SK-MEL-5 (cell line): ENCODE measurements at places on chromosomes 2 and 18. TPM values are rescaled to one million over a fixed set of nuclear protein-coding genes. Genes with fewer than 3 reads are reported as not detected.
A peak's percentile ranks its signal among the peaks of the same experiment; 100 is the strongest.

DNA sequence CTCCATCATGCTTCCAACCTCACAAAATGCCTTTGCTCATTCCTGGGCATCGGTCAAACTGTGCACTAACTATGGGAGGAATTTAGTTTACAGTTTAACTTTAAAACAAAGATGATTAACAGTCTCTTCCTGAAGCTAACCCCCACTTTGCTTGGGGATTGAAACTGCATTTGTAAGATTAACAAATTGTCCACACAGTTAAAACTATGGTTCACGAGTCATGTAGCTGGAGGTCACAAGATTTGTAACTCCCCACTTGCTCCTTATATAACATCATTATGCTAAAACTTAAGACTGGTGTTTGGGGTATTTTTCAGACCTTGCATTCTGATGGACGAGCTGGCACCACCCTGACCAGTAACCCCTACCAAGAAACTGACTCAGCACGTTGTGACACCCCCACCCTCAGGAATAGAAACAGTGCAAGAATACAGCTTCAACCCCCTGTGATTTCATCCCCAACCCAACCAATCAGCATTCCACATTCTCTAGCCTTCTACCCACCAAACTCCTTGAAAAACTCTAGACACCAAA is 252.3 kb downstream of the MBD5 start:
- no peak for DNase-seq

DNA sequence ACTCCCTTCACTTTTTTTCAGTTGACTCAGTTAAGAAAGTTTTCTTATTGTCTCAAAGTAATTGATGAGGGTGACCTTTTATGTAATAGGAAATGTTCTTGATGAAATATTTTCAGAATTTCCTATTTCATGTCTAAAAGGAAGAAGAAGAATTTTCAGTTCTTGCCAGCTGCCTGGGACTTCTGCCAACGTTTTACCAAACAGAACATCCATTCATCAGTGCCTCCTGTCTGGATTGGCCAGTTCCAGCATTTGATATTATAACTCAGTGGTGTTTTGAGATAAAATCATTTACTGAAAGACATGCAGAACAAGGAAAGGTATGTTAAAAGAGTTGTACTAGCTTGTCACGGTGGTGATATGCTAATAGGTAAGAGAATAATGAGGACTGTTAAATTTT is 104.7 kb upstream of the MYO3B start:
- peak; percentile 79 for DNase-seq

The ALLC gene
- total RNA-seq: not detected in 2 replicates

DNA sequence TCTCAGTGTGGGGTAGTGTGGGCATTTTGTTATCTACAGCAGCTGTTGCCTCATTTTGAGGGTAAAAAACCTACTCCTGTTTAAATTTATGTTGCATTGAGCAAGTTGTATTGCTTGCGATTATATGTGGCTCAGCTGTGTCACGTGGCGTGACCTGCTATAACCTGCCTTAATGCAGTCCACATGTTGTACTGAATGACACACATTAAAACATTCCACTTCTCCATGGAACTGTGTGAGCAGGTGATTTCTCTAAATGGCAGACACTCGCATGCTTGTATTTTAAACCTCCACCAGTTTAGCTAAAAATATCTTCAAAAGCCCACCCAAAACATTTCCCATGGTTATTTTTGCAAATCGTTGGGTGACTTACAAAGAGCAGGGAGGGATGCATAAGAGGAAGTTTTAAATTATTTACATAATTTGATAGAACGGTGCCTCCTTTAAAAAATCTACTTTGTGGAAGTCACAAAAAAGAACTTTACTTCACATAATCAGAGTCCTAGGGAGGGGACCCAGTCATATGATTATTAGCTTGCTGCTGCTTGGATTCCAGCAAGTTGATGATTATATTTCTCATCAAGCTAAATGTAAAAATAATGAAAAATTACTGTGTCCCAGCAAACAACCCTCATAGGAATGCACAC is 163.3 kb upstream of the ZEB2 start:
- no peak for DNase-seq

The GKN2 gene
- total RNA-seq: not detected in 2 replicates

- DNase-seq: no peak
These were observed 140.4 kb downstream of the CELF4 start for GRCh38 chr18:37425222-37425621.

The AQP4 gene
- total RNA-seq: not detected in 2 replicates

DNA sequence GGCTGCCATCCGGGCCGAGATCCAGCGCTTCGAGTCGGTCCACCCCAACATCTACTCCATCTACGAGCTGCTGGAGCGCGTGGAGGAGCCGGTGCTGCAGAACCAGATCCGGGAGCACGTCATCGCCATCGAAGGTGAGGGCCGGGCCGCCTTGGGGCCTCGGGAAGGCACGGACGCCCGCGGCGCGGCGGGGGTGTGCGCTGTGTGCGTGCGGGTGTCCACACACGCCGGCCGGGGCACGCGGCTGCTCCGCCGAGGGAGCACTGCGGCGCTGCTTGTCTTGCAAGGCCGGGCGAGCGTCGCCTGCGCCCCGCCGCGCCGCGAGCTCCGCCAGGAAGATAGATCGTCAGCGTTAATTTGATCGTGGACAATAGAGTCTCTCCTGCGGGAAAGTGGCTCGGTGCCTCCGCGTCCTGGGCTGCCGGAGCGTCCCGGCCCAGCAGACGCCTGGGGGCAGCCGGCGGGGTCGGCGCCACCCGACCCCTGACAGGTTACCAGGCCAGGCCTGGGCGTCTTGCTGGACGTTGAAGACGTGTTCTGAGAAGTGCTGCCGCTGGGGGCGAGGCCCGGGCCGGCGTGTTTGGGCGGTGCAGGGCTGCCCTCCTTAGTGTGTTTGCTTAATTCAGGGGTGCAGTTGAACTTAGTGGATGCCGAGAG is 1.0 kb downstream of the AGAP1 start:
- DNase-seq: no peak

The GAL3ST2 gene
- not detected in 2 replicates for total RNA-seq

The SERPINB2 gene
- total RNA-seq: 0.35 TPM in 1 of 2 replicates, not detected in the other

The LRRTM4 gene
- 0.05 TPM in 1 of 2 replicates, not detected in the other for total RNA-seq

DNA sequence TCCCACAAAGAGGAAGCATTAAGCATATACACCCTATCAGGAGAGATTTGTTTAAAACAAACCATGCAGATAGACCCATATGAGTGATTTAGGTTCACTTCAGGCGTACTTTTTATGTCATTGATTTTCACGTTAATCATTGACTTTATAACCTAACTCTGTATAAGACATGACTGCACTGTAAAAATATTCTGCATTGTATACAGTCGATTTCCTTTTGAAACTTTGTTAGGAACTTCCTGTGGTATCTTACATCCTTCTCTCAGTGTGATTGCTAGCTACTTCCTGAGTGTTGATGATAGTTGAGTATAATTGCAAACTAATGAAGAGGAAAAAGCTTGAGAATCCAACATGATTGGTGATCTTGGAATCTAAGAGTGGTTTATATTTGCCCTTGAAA is 69.4 kb downstream of the XIRP2 start:
- no peak for DNase-seq

DNA sequence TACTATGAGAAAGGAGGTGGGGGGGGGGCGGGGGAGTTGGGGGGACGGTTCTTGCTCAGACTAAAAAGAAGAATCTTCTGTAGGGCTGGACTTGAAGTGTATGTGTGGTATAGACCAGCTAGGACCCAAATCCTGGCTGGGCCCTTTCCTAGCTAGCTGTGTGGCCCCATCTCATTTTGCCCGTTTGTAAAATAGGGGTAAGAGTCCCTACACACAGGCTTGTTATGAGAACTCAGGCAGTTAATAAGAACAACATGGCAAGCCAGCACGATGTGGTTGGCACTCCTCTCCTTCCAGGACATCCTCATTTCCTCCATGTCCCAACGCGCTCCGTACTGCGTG is 1.1 kb downstream of the EVA1A start:
- no peak for DNase-seq

GRCh38 chr2:203835892-203836800 is 31.4 kb upstream of the CTLA4 start:
- no peak for DNase-seq

DNA sequence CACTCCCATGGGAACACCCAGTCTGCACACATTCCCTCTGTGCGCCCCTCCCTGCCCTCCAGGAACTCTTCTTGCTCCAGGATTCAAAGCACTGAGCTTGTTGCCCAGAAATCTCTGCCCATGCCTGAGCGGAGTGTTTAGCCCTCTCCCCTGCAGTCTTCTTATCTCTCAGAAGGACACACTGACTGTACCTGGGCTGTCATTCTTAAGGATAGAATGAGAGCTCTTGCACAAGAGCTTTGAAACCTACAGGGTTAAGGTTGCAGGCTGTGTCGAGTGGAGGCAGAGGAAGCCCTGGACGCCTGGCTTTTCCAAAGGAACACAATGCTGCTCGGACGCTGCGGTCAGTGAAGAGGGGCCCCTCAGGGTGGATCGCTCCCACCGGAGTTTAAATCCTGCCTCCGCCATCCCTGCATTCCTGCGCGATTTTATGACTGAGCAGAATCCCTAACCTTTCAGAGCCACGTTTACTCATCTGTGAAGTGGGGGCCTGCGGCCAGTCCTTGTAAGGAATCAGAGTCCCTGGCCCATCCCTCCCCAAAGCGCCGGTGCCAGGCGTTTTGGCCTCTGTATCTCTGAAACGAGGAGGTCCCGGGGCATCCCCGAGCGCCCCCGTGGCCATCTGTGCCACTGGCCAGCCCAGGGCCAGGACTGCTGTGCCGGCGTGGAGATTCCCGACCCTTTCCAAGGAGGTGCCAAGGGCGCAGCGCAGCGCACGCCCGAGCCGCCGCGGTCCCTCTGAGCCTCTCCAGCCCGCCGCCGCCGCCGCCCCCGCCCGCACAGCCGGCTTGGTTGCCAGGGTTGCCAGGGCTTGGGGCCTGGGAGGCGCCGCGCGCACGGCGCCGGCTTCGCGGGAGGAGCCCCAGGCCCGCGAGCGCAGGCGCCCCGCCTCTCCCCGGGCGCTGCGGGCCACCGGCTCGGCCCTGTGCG is 58.9 kb downstream of the FAM168B start:
- DNase-seq: no peak

The PMAIP1 gene
- 8.0 and 11.5 TPM in 2 replicates for total RNA-seq

- no peak for DNase-seq
These were observed 316.4 kb downstream of the MYCN start for GRCh38 chr2:16256601-16257321.

- no peak for DNase-seq
These were observed 103.0 kb downstream of the TRIB2 start for GRCh38 chr2:12819721-12820120.

The TUBA3E gene
- not detected in 2 replicates for total RNA-seq

The DRC1 gene
- not detected in 2 replicates for total RNA-seq

The GPAT2 gene
- not detected in 2 replicates for total RNA-seq

DNA sequence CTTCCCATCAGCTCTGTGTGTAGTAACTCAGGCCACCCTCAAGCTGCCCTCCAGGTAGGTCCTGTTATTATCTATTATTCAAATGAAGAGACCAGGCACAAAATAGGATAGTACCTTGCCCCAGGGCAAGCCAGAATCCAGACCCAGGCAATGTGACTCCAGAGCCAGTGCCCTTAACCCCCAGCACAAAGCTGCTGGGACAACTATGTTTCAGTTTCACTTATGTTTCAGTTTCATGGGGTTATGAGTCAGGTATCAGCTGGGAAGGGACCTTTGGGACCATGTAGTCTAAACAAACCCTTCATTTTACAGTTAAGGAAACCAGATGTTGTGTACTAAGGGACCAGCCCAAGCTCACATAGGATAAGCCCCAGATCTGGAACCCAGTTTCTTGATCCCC is 10.0 kb downstream of the HK2 start:
- DNase-seq: peak; percentile 85

DNA sequence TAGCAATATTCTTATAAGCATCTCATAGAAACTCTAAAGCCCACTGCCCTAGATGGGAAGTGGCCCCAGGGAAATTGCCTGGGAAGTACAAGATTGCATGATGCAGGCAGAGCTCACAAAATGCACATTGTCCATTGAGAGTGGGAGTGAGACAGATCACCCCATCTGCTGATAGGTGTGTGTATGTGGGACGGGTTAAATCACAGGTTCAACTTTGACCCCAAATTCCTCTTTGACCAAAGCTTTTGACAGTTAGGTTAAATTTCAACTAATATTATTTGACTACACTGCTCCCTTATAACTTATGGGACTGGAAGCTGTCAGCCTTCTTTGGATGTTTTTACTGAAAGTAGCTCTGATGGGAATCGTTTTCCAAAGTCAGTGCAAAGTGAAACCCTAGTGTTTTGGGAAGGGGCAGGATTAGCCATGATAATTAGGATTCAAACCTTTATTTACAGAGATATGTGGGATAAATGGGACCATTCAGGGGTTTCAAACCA is 11.4 kb upstream of the FABP1 start:
- DNase-seq: peak; percentile 17

- DNase-seq: no peak
These were observed 73.3 kb upstream of the NFATC1 start for GRCh38 chr18:79322441-79322840.

GRCh38 chr2:181697126-181697525 is 16.8 kb upstream of the NEUROD1 start:
- no peak for DNase-seq

- DNase-seq: no peak
These were observed 69.0 kb upstream of the MYCN start for GRCh38 chr2:15871239-15871783.

The IL36B gene
- total RNA-seq: not detected in 2 replicates

GRCh38 chr2:136319237-136319636 is 201.3 kb upstream of the CXCR4 start:
- DNase-seq: no peak

DNA sequence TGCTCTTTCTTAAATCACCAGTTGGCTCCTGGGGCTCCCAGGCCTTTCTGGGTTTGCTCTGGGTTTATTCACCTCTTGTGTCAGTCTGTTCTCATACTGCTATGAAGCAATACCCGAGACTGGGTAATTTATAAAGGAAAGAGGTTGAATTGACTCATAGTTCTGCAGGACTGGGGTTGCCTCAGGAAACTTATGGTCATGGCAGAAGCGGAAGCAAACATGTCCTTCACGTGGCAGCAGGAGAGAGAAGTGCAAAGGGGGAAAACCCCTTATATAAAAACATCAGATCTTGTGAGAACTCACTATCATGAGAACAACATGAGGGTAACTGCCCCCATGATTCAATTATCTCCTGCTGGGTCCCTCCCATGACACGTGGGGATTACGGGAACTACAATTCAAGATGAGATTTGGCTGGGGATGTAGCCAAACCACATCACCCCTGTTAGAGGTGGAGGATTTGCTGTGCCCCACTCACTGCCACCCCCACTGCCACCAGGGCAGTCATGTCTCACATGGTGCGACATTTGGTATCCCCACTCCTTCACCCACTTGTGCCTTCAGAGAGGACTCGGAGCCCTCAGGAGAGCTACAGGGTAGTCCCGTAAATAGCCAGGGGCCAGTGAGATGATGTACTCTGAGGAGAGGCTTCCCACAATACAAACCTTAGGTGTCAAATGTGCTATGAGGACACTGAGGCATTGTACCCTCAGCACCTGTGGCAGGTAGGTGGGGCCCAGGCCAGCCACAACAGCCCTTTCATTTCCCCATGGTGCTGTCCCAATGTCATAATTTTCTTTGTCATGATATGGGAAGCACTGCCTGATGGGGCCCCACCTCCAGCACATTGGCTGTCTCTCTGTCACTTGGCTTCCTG is 35.7 kb downstream of the CDC42EP3 start:
- no peak for DNase-seq
